ENCODE measurements at places on chromosomes 5 and 9.
A peak's percentile ranks its signal among the peaks of the same experiment; 100 is the strongest.

DNA sequence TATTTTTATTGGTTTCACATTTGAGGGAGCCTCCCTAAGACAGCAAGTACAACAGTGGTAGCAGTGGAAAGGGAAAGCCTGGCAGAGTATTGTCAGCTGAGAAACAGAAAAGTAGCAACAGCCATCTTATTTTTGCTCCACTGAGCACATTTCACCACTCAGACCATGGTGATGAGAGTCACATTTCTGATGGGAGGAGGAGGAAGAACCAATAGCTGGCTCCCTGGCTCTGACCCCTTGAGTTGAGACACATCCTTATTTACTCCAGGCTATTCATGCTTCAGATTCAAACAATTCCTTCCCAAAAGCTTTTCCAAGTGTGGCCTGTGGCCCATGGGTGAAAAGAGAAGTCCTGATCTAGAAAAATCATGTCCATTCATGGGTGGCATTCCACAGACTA, 236.3 kb downstream of the ARHGAP26 start:
- no peak for DNase-seq

DNA sequence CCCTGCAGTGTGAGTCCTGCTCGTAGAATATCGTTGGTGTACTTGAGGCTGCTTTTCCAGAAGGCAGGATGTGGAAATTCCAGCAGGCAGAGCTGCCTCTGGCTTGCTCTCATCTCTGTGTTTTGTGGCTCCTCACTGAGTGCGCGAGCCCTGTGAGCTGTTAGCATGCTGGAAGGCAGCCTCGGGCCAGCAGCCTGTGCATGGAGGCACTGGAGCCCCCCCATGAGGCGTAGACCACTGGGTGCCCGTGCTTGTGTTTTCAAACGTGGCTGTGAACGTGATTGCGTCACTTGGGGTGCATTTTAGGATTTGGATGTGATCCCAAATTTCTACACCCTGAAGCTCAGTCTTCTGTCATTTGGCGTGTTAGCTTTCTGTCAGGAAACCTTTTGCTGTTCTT, 3.2 kb downstream of the WDR5 start:
- DNase-seq: no peak

GRCh38 chr9:4762108-4762885, 21.3 kb upstream of the AK3 start:
- peak; percentile 48 for DNase-seq

DNA sequence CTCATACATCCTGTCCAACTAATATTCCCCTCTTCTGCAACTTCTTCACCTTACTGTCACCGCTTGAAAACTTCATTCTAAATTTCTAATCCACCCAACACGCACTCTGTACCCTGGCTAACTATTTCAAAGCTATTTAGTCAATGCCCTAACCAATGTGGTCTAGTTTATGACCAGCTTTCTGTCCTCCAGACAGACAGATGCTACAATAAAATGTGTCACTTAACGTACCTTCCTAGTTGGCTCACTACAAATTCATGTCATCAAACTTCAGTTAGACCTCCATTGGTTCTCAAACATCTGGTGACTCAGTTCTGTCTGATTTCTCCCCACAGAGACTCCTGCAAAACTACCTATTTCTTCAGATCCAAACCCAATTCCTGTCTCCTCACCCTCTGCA, 57.7 kb downstream of the FAM13B start:
- DNase-seq: no peak

DNA sequence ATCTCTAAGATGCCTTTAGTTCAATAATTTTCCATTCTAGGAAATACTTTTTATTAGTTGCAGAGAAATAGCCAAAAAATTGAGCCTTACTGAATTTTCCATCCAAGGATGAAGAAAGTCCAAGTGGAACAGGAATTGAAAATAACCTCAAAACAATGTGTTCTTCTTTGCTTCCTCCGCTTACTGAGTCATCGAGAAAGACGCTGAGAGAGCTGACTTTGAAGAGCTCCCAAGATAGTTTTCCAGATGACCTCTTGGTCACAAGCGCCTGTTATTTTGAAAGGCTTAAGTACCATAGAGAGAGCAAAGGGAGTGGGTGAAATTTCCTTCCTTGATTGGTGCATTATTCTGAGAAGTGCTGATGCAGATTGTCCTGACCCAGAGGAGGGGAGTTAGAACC, 253.5 kb upstream of the ATP10B start:
- no peak for DNase-seq
